ENCODE measurements at places on chromosomes 5 and 9.

DNA sequence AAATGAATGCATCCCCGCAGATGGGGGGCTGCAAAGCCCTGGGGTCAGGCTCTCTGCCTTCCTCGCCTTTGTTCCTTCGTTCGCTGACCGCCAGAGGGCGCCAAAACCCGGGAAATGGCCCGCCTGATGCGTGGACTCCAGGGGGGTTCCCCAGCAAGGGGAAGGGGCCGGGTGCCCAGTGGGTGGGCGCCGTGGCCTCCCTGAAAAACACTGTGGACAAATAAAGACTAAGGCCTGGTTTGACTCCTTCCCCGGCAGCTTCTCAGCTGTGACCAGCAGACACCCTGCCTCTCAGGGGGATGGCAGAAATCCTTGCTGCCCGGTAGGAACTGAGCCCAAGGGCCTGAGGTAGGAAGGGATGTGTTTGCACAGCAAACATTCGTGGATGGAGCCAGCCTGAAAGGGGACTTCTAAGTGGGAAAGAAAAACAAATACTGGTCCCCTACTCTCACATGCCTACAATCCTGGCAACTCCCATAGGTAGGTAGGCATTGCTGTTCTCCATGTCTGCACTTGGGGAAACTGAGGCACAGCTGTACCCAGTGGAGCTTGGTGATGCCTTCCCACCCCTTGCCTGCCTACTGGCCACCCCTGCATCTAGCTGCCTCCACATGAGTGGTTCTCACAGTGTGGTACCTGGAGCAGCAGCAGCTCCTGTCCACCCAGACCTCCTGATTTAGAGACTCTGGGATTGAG, 57.7 kb downstream of the DUSP1 start:
- DNase-seq = peak; percentile 50

GRCh38 chr9:114369216-114370130, 18.3 kb downstream of the AKNA start:
- no peak for DNase-seq

DNA sequence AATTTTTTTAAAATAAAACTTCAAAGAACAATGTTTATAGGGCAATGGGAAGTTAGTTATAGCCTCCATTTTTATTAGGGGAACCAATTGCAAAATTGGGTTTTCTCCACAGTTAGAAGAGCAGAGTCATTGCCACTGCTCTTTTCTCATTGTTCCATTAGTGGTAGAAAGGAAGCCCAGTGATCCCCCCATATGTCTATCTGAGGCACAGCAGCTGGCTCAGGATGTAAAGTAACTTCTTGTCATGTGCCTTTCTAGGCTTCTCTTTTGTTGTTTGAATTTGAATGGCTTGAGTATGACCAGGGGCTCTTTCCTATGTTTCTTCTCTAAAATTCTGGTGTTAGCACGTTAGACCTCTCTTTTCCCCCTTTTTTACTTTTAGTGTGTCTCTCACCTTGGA, 61.2 kb downstream of the UBAP1 start:
- DNase-seq = no peak

GRCh38 chr5:169974121-169974770, 6.0 kb downstream of the INSYN2B start:
- no peak for DNase-seq

DNA sequence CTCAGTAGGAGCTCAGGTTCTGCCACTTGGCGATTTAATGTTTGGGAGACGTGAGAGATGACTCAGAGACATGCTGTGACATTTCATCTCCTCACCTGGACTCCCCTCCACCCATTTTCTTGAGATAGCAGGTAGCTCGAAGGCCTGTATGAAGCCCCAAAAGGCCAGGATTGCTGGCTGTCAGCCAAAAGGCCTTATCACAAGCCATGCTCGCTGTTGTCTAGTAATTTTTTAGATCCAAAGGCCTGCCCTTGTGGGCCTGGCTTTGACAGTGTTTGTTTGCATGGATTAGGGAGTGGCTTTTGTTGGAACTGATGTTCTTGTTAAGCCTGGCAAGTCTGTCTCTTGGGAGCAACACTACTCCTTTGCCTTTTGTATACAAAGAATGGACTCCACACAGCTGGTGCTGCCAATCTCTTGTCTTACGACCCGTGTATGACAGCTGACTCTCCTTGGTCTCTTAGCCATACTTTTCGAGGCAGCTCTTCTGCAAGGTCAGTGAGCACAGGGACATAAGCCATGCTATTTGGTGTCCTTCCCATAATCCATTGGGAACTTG, 22.7 kb downstream of the CAVIN4 start:
- no peak for DNase-seq

DNA sequence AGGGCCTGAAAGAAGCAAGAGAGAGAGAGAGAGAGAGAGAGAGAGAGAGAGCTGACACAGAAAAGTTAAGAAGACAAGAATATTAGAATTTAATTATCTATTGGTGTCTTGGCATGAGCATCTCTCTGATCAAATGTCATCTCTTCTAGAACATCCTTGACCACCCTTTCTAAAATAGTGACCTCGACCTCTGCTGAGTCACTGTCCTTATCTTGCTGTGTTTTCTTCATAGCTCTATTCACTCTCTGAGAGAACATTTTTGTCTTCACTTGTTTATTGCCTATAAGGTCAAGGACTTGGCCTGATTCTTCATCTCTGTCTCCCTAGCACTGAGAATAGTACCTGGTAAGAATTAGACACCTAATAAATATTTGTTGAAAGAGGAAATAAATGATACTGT, 383.8 kb upstream of the RPS23 start:
- DNase-seq = no peak

GRCh38 chr5:150670948-150671310, 9.9 kb downstream of the MYOZ3 start:
- no peak for DNase-seq

GRCh38 chr9:79664375-79664831, 92.6 kb downstream of the TLE4 start:
- DNase-seq = no peak

GRCh38 chr5:170538096-170538465, 34.3 kb downstream of the KCNIP1 start:
- DNase-seq = no peak

DNA sequence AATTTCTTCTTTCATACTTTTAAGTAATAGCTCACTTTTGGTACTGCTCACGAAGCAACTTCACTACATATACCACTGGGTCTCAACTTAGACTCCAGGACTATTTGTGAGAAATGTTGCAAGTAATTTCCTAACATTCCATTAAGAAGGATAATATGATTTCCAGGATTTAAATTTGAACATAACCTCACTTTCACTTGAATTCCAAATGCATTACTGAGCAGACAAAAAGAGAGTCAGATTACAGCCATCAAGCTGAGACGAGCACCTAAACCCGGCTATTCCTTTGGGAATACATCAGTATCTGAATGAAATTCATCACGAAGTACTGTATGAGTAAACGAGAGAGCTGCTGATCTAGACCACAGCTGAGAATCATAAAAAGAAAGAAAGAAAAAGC, 47.3 kb downstream of the LIFR start:
- no peak for DNase-seq

- DNase-seq = no peak
Measured at GRCh38 chr5:170070556-170071412, 34.9 kb upstream of the FOXI1 start.
